ENCODE measurements at places on chromosomes 1 and 21.

- no peak for DNase-seq
Observed at GRCh38 chr1:117842408-117843170, 86.8 kb downstream of the GDAP2 start.

DNA sequence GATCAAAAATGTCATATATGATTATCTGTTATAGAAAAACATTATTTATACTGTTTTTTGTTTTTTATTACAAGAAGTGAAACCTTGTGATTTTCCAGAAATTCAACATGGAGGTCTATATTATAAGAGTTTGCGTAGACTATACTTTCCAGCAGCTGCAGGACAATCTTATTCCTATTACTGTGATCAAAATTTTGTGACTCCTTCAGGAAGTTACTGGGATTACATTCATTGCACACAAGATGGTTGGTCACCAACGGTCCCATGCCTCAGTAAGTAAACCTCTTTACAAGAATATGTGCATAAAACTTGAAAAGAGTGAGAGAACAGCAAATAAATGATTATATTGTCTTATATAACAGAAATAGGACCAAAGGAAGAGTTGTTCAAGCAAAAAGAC, 14.5 kb downstream of the CFHR4 start:
- no peak for DNase-seq

- no peak for DNase-seq
Observed at GRCh38 chr1:89989799-89990198, 5.1 kb upstream of the ZNF326 start.

- no peak for DNase-seq
Observed at GRCh38 chr1:5577255-5578040, 414.8 kb downstream of the NPHP4 start.

GRCh38 chr1:96236156-96236739, 485.3 kb upstream of the PTBP2 start:
- no peak for DNase-seq

- DNase-seq = no peak
Observed at GRCh38 chr1:51920130-51920529, 41.6 kb upstream of the NRDC start.

GRCh38 chr1:58722967-58723366, 23.1 kb upstream of the MYSM1 start:
- no peak for DNase-seq

DNA sequence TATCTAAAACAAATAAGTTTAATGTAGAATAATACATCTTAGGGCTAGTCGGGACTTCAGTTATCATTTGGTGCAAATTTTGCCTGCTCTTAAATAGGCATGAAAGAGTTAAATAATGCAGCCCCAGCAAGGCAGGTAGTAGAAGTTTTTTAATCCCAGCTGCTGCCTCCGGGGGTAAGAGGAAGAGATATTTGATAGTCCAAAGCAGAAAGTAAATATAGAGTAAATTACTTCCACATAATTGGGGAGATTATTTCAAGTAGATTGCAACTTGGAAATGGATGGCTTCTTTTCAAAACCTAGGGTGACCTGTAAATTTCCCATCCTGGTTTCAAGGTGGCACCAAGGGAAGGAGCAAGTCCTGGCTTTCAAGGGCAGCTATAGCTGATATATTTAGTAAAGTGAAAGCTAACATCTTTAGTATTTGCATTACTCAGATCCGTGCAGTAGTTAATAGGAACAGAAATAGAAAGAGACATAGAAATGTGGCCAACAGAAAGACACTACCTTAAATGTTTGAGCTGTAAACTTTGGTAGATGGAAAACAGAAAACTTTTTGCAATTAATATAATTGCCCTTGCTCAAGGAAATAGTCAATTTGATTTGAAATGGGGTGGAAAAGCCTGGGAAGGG, 109.1 kb downstream of the LMO4 start:
- DNase-seq = no peak

DNA sequence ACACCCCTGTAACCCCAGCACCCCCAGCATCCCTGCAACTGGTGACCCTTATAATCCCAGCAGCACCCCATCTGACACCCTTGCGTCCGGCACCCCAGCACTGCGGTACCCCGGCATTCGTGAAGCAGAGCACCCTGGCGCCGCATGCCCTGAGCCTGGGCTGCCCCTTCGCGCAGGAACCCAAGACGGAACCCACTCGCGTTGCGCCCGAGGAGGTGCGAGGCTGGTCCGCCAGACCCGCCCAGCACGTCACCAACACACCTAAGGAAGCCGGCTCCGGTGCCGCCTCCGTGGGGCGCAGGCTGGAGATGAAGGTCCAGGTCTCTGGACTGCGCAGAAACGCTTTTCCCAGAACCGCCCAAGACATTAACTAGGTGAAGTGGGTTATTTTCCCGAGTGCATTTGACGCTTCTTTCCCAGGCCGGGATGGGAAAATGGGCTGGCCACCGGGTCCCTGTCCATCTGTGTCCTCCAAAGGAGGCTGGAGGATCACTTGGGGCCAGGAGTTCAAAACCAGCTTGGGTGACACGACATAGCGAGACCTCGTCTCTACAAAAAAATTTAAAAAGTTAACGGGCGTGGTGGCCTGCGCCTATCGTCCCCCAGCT, 15.9 kb upstream of the RNF187 start:
- no peak for DNase-seq

DNA sequence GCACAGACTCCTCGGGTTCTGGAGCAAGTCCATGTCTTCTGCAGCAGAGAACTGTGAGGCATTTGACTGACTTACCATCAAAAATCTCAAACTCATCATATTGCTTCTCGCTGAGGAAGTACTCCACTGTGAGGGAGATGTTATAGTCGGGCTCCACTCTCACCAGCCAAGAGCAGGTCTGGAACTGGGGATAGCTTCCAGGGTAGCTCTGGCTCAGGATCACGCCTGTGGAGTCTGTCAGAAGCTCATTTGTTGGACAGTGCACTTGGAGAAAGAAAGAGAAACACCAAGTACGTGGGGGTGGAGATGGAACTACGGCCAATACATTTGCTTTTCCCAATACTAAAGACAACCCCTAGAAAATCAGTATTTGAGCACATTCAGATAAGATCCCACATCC, 111.1 kb downstream of the ZSCAN20 start:
- DNase-seq = no peak

DNA sequence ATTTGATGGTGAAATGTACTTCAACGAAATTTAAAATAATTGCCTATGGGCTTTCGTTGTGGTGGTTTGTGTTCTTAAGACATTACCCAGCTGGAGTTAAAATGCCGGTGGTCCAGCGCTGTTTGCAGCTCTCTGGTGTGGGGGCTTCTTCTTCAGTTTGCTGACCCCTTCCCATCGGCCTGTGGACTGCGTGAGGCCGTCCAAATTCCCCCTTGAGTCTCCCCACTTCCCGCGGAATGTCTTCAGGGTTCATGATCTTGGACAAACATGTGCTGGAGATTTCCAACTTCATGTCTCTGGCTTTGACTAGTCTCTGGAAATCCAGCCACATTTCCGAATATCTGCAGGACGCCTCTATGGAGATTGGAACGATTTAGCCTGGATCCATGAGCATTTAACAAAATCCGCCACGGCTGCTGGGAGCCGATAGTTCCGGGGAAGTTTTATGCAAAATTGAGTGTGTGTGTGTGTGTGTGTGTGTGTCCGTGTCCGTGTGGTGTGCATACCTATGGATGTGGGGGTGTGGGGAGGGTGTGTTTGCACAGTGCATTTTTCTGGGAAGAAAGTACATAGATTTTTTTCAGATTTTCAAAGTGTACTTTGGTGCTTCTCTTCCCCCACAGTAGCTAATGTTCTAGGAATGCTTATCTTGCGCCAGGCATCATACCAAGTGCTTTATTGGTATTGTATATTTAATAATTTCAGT, 117.2 kb downstream of the PCP4 start:
- no peak for DNase-seq

GRCh38 chr1:65497256-65497830, 76.9 kb downstream of the LEPR start:
- DNase-seq = no peak

DNA sequence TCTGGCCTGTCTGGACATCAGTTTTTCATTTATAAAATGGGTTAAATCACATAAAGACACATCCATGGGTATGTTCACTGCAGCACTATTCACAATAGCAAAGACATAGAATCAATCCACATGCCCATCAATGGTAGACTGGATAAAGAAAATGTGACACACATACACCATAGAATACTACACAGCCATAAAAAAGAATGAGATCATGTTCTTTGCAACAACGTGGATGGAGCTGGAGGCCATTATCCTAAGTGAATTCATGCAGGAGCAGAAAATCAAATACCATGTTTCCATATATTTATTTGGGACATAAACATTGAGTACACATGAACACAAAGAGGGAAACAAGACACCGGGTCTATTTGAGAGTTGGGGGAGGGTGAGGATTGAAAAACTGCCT, 28.1 kb downstream of the ZBTB8OS start:
- DNase-seq = no peak

DNA sequence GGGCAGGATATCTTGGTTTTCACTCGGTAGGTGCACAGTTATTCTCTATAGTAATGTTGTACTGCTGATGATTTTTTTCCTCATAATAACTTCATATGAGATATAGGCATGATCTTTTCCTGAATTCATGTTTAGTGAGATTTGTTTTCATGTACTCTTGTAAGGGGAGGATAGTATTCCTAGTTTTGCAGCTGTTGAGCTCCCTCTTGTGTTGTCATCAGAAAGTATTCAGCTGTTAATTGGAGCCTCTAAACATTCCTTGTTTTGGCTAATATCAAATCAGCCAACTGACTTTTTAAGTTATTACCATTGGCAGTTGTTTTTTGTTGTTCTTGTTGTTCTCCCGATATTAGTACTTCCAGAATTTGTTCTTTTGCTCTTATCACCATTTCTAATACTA, 24.4 kb downstream of the OR10R2 start:
- DNase-seq = no peak

- no peak for DNase-seq
Observed at GRCh38 chr1:91282695-91283420, 121.8 kb downstream of the HFM1 start.

- DNase-seq = no peak
Observed at GRCh38 chr1:55741516-55741915, 526.4 kb upstream of the USP24 start.

- DNase-seq = no peak
Observed at GRCh38 chr1:81600878-81601622, 199.7 kb upstream of the ADGRL2 start.

DNA sequence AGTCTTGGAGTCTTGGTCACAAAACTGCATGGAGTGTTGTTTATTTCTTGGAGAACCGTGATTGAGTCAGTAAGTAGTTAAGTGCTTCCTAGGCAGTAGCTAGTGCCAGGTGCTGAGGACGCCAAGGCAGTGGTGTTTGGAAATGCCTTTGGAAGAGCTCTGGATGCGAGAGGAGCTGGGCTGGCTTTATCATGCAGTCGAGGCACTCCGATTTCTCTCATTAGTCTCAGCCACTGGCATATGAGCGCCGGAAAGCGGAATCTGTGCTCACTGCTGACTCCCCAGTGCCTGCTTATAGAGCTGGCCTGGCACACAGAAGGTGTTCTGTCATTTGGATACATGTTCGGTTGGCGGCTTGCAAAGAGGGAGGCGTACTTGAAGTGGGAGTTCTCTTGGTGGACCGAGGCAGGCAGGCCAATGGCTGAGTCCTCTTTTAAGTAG, 3.6 kb downstream of the TENT5C start:
- no peak for DNase-seq

DNA sequence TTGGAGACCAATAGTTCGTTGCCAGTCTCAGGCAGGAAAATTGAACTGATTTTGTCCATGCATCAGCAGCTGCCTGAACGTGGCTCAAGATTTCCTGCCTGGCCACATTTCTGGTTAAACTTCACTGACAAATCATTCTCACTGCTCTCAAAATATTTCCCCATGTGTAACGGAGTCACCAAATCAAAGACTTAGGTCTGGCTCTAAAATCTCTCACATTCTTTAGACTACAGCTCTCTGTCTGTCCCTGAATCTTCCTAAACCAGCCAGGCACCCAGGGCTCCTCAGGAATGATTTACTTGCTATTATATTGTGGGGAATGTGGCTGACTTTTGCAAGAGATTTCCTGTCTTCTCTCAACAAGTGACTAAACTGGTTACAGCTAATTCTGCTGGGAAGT, 49.2 kb upstream of the GJA8 start:
- no peak for DNase-seq

- DNase-seq = no peak
Observed at GRCh38 chr1:61208172-61208571, 125.8 kb downstream of the NFIA start.

GRCh38 chr1:246220495-246221065, 286.5 kb downstream of the SMYD3 start:
- DNase-seq = no peak

GRCh38 chr1:65009724-65010420, 43.5 kb upstream of the JAK1 start:
- DNase-seq = no peak

- no peak for DNase-seq
Observed at GRCh38 chr1:51344602-51345299, 14.4 kb upstream of the TTC39A start.

DNA sequence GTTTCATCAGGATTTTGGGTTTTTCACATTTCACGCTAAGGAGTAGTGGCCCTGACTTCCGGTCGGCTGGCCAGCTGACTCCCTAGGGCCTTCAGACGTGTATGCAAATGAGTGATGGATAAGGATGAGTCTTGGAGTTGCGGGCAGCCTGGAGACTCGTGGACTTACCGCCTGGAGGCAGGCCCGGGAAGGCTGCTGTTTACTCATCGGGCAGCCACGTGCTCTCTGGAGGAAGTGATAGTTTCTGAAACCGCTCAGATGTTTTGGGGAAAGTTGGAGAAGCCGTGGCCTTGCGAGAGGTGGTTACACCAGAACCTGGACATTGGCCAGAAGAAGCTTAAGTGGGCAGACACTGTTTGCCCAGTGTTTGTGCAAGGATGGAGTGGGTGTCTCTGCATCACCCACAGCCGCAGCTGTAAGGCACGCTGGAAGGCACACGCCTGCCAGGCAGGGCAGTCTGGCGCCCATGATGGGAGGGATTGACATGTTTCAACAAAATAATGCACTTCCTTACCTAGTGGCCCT, 23.1 kb upstream of the TNFRSF1B start:
- DNase-seq = no peak

GRCh38 chr1:64841330-64842065, 96.6 kb downstream of the RAVER2 start:
- no peak for DNase-seq

DNA sequence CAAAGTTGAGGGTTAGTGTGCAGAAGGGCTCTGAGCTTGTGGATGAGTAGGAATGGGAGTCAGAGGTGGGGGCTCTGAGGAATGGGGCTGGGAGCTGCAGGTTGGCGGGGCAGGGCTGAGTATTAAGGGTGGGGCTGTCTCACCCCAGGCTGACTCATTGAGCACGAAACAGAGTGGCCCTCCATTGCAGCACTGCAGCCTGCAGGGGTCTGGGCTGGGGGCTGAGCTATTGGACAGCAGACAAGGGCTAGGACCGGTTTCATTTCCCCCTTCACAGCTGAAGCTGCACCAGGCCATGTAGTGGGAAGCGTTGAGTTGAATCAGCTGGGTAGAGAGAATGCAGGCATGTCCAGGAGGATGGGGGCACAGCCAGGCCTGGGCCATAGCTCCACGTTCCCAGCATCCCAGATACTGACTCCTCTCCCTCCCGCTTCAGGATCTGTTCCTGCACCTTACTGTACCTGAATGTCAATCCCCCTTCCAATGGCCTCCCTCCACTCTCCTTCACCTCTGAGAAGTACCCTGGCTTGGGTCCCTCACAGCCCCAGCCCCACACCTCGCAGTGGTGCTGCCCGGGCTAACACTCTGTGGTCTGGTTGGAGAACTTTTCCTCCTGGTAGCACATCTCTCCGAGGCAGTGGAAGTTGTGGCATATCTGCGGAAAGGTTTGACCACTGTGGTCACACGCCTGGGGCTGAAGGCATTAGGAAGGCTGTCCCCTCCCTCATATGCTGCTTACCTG, 4.4 kb upstream of the INPP5B start:
- no peak for DNase-seq
